ENCODE measurements at places on chromosomes 16 and 17.

- no peak for DNase-seq
Measured at GRCh38 chr16:30443631-30444030, 2.0 kb downstream of the SEPHS2 start.

DNA sequence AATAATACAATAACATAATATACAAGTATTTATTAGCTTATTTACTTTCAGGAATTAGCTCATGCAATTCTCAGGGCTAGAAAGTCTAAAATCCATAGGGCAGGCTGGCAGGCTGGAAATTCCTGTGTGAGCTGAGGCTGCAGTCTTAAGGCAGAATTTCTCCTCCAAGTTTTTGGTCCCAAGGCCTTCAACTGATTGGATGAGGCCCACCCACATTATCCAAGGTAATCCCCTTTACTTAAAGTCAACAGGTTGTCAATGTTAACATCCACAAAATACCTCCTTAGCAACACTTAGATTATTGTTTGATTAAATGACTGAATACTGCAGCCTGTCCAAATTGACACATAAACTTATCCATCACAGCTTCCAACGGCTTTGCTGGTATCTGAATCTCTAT, 32.9 kb upstream of the SOX9 start:
- DNase-seq: no peak

DNA sequence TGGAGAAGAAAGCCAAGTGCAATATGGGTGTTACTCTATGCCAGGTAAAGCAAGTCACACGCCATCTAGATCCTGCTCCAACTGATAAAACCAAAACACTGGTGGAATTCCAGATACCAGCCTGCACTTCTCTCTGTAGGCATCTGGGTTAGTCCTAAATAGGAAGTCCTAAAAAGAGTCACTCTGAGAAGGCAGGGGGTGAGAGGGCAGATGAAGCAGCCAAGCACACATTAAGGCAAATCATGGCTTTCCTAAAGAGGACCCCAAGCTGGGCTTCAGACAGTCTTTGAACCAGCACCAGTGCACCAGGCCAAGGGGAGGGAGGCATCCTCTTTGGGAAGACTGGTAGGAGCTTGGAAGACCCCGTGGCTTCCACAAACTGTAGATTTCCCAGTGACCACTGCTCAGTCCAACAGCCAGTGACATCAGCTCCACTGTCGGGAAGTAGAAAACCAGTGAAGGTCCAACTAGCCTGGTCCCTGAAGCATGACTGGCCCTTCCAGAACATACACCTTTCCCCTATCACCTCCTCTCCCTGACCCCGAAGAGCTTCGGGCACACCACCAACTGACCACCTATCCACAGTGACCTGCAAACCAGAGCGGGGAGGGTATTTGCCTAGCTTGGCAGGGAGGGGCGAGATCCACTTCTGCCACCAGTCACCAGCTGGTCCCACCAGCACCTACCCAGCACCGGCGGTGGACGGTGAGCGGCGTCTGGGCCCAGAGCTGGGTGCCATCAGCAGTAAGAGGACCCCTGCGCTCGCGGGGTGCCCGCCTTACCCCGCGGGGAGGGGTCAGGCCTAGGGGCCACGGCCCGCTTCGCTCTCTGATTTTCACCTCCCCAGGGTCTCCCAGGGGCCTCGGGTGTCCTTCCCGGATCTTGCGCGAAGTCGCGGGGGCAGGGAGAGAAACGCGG, 1.0 kb downstream of the LITAF start:
- DNase-seq: no peak

DNA sequence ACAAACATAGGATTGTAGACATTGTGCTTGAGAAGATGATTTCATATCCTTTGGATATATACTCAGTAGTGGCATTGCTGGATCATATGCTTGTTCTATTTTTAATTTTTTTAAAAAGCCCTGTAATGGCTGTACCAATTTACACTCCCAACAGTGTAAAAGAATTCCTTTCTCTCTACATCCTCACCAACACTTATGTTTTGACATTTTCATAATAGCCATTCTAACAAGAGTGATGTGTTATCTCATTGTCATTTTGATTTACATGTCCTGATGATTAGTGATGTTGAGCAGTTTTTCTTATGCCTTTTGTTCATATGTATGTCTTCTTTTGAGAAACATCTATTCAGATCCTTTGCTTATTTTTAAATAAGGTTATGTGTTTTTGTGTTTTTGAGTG, 1039.2 kb upstream of the GOT2 start:
- DNase-seq: no peak

DNA sequence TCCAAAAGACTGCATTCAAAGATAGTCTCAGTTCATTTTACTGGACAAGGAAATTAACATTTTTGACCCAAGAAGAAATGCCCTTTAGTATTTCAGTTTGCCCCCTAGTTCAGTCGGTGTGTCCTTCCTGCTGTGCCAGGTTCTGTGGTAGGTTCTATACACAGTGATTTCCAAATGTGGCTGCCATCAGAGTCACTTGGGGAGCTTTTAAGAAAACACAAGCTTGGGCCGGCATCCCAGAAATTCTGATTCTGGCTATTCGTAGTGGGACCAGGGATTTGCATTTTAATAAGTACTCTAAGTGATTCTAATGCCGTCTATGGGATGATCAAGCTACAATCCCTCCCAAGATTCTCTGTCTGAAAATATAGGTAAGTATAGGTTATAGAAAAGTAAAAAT, 10.2 kb downstream of the RSPRY1 start:
- no peak for DNase-seq

GRCh38 chr17:82343560-82343959, 10.0 kb upstream of the SECTM1 start:
- no peak for DNase-seq

DNA sequence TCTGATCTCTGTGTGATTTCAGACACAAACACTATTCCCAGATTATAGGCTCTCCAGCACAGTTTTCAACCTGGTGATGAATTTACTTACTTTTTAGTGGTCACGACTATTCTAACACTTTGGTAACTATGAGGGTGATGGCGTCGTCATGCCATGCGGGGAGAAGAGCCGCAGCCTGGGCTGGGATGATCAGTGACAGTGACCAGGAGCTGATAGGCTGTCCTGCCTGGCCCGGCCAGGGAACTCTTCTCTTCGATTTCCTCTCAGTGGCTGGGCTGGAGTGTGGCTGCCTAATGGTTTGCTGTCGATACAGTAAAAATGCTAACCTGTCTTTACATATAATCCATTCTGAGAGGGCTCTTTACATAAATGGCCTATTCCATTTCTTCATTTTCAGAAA, 113.1 kb downstream of the IRX3 start:
- DNase-seq: no peak

GRCh38 chr17:40932608-40933007, 4.8 kb downstream of the KRT23 start:
- no peak for DNase-seq

- no peak for DNase-seq
Measured at GRCh38 chr17:80408872-80409271, 6.1 kb upstream of the ENDOV start.

DNA sequence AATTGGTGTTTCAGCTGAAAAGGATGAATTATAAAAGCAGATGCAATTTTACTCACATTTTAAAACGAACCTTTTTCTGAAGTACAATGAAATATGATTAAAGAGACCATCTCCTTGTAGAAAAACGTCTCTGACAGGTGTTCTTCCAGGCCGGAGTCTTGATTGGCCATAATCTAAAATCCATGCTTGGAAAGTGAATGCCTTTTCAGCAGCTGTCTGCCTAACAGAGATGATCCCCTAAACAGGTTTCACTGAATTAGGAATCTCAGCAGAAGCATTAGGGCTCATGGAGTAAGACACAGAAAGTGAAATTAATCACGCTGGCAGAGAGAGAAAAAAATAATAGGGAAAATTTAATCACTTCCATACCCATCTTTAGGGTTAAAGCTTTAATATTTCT, 39.3 kb upstream of the IRX5 start:
- no peak for DNase-seq

- no peak for DNase-seq
Measured at GRCh38 chr16:11402745-11403533, 57.7 kb downstream of the RMI2 start.

GRCh38 chr17:32558997-32559650, 72.3 kb downstream of the CDK5R1 start:
- DNase-seq: no peak

DNA sequence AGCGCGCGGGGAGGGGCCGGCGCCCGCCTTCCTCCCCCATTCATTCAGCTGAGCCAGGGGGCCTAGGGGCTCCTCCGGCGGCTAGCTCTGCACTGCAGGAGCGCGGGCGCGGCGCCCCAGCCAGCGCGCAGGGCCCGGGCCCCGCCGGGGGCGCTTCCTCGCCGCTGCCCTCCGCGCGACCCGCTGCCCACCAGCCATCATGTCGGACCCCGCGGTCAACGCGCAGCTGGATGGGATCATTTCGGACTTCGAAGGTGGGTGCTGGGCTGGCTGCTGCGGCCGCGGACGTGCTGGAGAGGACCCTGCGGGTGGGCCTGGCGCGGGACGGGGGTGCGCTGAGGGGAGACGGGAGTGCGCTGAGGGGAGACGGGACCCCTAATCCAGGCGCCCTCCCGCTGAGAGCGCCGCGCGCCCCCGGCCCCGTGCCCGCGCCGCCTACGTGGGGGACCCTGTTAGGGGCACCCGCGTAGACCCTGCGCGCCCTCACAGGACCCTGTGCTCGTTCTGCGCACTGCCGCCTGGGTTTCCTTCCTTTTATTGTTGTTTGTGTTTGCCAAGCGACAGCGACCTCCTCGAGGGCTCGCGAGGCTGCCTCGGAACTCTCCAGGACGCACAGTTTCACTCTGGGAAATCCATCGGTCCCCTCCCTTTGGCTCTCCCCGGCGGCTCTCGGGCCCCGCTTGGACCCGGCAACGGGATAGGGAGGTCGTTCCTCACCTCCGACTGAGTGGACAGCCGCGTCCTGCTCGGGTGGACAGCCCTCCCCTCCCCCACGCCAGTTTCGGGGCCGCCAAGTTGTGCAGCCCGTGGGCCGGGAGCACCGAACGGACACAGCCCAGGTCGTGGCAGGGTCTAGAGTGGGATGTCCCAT, 232.8 kb downstream of the SEC14L1 start:
- no peak for DNase-seq

GRCh38 chr17:565521-565920, 149.1 kb downstream of the VPS53 start:
- DNase-seq: no peak

- DNase-seq: no peak
Measured at GRCh38 chr17:74447628-74448159, 15.8 kb downstream of the GPRC5C start.

GRCh38 chr17:21039839-21040575, 2.8 kb downstream of the USP22 start:
- DNase-seq: no peak

DNA sequence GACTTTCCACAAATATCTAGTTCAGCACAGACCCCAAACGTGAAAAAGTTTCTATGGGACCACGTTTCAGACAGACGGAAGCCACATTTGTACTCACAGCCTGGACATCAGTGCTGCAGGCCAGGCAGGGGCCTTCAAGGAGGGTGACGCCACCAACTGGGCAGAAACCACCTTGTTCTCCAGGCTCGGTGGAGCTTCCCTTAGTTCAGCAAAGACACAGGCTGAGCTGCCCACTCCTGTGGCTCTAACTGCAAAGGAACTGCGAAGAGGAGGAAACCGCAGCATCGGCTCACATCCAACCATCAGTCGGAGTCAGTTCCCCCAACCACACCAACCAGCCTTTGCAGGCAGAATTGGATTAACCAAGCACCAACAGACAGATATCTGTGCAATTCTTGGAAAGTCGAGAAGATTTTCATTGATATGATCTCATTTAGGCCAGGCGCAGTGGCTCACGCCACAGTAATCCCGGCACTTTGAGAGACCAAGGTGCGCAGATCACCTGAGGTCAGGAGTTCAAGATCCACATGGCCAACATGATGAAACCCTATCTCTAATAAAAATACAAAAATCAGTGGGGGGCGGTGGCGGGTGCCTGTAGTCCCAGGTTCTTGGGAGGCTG, 73.3 kb upstream of the CNEP1R1 start:
- DNase-seq: no peak

GRCh38 chr17:20267459-20267842, 199.9 kb downstream of the LGALS9B start:
- no peak for DNase-seq

DNA sequence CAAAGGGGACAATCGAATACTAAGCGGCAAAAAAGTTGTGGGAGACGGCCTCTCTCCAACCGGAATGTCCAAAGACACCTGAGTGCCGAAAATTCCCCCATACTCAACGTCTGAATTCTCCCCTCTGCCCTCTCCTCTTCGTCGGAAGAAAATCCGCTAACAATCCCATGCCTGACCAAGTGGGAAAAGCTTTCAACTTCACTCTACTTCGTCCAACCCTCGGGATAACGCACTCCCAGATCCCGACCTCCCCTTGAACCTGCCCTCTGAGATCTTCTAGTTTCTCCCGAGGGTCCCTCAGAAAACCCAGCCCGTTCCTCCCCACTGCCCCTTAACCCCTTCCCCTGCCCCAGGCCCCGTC, 961 bp downstream of the AMFR start:
- DNase-seq: no peak

DNA sequence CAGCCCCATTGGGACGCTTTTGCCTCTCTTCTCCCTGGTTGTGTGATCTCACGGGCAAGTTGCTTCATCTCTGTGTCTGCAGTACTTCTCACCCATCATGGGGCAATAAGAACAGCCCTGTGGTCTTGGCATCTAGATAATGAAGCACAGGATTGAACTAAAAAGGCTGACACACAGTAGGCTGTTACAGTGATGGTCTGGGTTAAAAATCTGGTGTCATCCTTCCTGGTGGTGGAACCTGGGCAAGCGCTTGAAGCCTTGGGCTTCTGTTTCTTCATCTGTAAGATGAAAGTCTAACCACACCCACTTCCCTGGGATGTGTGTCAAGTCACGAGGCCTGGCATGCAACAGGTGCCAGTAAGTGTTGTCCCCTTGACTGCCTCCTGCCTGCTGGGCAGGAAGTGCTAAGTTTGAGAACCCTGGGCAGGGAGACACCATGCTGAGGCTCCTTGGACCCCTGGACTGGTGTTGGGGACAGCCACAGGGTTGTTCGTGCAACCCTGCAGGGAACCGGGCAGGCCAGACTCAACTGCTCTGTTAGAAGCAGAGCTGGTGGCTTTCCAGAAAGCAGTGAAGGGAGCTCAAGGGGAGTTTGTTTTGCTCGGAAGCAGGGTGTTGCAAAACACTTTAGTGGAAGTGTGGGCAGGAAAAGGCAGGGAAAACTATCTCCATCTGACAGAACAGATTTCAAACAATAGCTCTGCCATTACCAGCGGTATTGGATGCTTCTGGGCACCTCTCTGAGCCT, 5.9 kb upstream of the MAP2K3 start:
- DNase-seq: no peak

- DNase-seq: no peak
Measured at GRCh38 chr17:56358651-56359050, 205.4 kb downstream of the ANKFN1 start.

Data from NCI-H2029 (cell line).